ENCODE measurements at places on chromosomes 2 and 18.

DNA sequence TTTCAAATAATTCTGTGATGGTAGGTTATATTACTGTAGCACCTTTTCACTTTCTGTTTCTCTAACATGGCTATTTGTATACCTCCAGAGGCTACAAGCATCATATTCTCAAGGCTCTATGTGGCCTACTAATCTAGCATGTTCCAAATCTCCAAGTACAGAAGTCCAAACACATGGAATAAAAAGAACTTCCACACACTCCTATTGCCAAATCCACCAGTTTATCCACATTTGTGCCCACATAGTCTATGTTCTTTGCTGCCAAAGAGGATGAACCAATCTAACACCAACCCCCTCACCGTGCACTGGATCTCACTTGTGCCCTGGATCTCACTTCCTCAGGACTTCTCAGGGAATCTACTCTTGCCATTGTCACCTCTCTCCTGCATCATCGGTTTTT lies 247.3 kb upstream of the RBBP8 start:
- no peak for DNase-seq

- no peak for DNase-seq
These were observed 225.4 kb upstream of the ID2 start for GRCh38 chr2:8456151-8457091.

- DNase-seq = no peak
These were observed 41.5 kb downstream of the CROCC2 start for GRCh38 chr2:240947607-240948006.

GRCh38 chr2:71816815-71817214 lies 330.8 kb downstream of the CYP26B1 start:
- no peak for DNase-seq

DNA sequence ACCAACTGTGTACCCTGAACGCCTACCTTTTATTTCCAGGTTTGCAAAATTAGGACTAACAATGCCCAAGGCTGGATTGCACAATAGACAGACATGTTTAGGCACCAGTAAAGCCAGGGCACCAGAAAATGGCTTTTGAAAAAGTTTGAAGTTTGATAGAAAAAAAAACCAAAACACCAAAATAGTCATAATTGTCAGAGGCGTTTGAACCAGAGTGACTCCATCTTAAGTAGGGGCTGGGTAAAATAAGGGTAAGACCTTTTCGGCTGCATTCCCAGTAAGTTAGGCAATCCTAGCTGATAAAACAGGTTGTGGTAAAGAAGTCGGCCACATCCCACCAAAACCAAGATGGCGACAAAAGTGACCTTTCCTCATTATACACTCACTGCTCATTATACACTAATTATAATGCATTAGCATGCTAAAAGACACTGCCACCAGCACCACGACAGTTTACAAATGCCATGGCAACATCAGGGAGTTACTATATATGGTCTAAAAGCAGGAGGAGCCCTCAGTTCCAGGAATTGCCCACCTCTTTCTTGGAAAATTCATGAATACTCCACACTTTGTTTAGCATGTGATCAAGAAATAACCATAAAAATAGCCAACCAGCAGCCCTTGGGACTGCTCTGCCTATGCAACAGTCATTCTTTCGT lies 105.1 kb upstream of the MSH2 start:
- DNase-seq = no peak

- no peak for DNase-seq
These were observed 118.4 kb downstream of the BCL2L11 start for GRCh38 chr2:111239107-111239506.

DNA sequence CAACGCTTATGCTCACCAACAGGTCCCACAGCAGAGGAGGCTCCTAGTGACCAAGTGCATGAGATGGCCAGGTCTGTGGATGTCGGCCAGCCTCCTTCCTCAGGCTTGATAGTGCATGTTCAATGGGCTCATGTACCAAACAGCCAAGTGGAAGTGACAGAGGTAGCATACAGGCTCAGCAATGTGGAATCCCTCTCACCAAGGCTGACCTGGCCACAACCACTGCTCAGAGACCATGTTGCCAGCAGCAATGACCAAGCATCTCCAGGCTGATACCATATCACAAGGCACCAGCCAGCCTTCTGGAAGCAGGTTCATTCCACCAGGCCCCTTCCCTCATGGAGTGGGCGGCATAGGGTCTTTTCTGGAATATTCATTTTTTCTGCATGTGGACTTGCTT lies 61.5 kb downstream of the REEP1 start:
- DNase-seq = no peak

DNA sequence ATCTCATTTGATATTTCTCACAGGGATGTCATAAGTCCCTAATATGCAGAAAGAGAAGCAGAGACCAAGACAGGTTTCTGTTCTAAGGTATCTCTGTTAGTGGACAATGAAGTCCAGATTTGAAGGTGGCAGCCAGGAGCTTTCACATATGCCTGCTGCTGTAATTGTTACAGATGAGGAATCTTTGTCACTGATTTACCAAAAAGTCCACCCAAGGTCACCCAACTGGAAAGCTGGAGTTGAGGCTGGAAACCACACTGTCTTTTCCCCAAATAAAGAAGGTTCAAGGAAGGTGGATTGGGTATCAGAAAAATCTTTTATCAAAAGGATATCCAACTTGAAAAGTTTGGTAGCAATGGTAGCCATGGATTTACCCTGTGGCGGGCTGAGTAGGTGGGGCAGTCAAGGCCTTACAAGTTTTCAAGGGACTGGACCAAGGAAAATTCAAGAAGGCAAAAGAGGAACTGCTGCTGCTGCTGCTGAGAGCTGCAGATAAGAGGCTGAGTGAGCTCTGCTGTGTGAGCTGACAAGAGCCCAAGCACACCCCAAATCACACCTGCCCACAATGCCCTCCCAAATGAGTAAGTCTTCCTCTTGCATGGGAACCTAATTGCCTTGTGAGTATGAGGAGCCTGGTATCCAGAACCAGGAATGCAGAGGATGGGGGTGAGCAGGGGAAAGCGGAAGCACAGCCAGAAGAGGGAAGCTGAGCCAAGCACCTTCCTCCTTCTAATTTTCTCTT lies 241.2 kb downstream of the ANAPC1 start:
- no peak for DNase-seq

DNA sequence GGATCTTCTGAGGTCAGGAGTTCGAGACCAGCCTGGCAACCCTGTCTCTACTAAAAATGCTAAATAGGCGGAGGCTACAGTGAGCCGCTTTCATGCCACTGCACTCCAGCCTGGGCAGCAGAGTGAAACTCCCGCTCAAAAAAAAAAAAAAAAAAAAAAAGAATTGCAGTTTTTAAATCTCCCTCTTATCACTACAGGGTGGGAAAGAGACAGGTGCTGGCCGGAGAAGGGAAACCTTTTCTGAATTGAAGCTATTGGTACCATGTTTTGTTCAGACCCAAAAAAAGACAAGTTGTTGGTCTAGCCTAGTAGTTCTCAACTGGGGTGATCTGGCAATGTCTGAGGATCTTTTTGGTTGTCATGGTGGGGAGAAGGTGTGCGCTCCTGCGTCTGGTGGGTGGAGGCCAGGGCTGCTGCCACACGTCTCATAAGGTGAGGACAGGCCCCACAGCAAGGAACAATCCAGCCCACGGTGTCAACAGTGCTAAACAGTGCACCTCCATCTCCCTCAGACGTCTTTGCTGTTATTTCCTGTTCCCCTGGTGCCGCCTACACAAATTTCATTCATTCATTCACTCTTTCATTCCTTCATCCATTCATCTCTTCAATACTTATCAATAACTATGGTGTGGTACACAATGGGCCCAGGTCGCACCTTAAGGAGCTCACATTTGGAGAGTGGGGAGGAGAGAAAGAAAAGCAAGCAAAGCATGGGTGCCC lies 28.8 kb upstream of the ODC1 start:
- DNase-seq = no peak

DNA sequence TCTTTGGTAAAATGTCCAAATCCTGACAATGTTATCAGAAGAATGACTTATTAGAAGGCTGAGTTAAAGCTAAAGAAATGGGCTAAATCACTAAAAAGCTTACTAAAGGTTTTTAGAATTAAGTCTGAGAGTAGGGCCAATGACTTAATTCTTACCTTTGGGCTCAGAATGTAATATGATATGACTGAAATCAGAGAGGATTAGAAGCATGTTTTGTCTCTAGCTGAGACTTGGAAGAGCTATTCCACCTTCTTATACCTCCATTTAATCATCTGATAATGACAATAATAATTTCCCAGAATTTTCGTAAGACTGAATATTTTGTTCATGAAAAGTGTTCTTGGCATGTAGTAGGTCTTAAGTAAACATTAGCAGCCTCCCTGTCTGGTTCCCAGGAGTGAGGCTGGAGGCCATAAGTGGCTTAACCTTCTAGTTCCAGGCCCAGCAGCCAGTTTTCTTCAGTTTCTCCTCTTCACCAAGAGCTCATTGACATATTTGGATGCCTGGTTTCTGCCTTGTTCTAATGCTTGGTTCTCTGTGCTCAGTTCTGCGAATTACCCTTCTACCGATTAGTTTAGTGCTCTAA lies 25.5 kb upstream of the E2F6 start:
- no peak for DNase-seq

DNA sequence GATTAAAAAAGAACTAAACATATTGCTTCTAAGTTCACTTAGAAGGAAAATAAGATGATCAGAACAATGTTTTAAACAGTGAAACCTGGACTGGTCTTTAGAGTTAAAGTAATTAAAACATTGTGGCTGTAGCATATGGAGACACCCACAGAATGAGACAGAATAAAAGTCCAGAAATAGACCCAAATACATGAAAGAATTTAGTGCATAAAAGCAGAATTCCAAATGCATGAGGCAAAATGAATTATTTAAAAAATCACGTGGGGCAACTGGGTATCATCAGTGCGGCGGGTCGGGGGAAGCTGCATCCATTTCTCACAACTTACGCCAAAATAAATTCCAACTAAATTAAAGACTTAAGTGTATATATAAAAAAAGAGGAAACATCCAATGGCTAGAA lies 12.1 kb downstream of the RNF149 start:
- no peak for DNase-seq

DNA sequence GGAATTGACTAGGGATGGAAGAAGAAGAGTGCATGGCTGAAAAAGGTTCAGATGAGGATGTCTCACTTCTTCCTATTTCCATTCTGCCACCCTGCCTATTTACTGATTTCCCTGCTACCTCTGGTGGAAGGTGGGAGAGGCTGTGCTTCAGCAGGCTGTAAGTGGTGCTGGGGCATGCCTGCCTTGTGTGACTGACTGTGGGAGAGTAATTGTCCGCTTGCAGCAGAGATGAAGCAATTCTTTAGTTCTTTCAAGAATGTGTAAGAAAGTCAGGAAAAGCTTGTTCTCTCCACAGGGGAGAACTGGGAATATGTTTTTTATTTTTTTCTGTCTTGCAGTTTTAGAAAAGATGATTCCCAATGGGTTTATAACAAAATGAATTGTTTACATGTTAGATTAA lies 72.5 kb upstream of the NYAP2 start:
- no peak for DNase-seq

GRCh38 chr18:24041691-24042090 lies 27.1 kb downstream of the TTC39C start:
- DNase-seq = no peak

DNA sequence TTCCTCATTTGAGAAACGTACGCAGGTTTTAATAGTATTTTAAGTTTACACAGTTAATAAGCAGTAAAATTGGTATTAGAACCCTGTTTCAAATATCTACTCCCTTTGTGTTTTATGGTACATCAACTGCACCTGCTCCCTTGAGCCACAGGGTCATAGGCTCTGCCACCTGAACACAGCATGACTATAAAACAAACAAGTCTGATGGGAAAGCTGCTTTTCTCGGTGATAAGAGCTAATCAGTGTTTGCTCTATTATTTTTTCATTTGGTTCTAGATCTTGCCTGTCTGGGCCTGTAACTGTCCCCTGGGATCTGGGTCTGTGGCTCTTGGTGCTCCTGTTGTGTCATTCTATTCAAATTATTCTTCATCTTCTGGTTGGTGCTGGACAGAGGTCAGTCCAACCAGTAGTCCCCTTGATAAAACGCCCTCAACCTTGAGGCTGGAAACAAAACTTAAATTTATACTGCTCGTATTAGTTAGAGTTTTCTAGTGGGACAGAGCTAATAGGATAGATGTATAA lies 314.8 kb upstream of the LRP1B start:
- no peak for DNase-seq

- DNase-seq = no peak
These were observed 574.1 kb upstream of the ID2 start for GRCh38 chr2:8107621-8108378.

GRCh38 chr2:113765276-113765675 lies 8.8 kb upstream of the SLC35F5 start:
- no peak for DNase-seq

DNA sequence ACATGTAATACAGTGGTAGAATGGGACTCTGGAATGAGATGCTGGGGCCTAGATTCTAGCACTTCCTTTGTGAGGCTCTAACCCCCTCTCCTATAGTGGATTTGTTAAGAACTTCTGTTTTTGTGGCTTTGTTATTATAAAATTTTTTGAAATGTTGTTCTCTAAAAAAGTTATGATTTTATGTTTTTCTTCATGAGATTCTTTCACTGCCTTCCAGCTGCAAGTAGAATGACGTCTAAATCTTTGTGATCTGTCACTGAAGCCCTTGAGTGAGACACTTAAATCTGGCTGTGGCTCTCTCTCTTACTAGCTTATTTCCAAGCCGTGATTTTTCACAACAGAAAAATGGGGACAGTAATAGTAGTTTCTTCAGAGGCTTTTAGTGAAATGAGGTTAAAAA lies 1.6 kb downstream of the CASP8 start:
- DNase-seq = no peak

- DNase-seq = no peak
These were observed 37.0 kb downstream of the KLHL14 start for GRCh38 chr18:32735781-32736180.

- no peak for DNase-seq
These were observed 168.7 kb downstream of the TCF4 start for GRCh38 chr18:55419132-55419946.

DNA sequence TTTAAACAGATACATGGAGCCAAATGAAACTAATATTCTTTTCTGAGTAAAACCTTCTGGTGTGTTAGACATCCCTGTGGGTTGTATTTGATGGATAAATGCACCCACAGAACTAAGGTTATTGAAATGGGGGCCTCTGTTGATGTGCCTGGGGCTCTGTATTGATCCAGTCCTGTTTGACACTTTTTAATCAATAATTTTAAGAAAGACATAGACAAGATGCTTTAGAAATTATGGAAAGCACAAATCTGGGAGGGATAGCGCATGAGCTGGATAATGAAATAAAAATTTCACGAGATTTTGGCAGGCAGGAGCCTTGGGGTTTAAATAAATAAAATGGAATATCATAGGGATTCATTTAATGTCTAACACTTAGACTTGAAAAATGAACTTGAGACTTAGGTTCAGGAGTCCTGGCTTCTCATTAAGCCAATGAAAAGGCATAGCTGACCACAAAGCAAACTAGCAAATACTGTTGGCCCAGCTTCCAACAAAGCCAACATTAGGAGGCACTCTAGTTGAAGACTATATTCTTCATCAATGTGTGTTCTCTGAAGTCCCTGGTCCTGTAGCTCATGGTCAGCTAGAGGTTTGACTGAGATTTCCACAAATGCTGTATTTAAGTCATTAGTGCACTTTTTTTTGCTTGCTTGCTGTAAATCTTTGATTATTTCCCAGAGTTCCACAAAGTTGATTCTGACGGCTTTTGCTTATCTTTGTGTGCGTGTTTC lies 64.2 kb upstream of the SH3RF3 start:
- no peak for DNase-seq

GRCh38 chr2:95308426-95308990 lies 11.4 kb downstream of the KCNIP3 start:
- DNase-seq = no peak

All from frontal cortex (tissue), 4 donors.